ENCODE measurements at places on chromosomes 3 and 15. TPM values are rescaled to one million over a fixed set of nuclear protein-coding genes. Genes with fewer than 3 reads are reported as not detected.
A peak's percentile ranks its signal among the peaks of the same experiment; 100 is the strongest.

DNA sequence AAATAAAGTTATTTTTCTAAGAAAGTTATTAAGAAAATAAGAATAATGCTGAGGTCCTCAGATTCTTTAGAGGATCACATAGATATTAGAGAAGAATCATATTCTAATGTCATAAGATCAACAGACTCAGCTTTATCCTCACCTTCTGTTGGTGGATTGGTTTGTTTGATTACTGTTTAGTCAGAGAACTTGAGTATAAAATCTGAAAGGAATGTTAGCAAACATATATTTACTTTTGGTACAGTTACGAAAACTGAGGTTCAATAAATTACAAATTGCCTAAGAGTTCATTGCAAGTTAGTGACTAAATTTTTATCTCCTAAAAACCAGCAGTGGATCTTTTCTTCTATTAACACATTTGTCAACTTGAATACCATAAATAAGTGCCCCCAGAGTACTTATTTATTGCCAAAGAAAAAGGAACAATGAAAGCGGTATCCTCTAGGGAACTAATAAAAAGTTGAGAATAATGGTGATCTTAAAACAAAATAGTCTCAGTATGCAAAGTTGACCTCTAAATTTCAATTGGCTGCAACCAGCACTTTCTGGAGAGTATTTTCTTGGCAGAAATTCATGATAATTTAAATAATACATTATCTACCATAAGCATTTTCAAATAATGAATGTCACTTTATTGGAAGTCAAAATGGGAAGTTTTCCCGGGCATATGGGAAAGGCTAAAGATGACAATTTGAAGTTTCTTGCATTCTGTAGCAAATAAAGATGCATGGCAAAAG is 296.8 kb downstream of the OTOL1 start:
- DNase-seq: no peak

GRCh38 chr3:60427109-60427508 is 824.1 kb downstream of the FHIT start:
- DNase-seq: no peak

GRCh38 chr3:73657186-73657585 is 32.4 kb upstream of the PDZRN3 start:
- no peak for DNase-seq

KNG1 gene
- total RNA-seq: not detected

- no peak for DNase-seq
These were observed 8.9 kb upstream of the TMEM202 start for GRCh38 chr15:72389231-72389630.

DNA sequence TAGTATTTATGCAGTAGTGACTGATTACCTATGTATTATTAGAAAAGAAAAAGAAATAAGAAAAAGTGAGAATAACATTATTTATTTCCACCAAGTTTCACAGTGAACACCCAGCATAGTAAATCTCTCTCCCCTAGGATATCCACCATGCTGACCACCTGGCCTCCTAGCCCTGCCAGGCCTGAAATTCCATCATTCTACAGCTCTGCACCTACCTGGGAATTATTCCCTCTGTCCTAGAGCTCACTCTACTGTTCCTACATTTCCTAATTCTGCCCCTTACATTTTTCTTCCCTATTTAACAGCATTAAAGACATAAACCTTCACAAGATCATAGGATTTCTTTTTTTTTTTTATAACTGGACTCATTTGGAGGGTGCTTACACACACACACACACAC is 525.3 kb upstream of the PPP2R3A start:
- no peak for DNase-seq

PRR20G gene
- not detected for total RNA-seq

TMC3 gene
- not detected for total RNA-seq

KLF15 gene
- total RNA-seq: 4.4 TPM

GRCh38 chr15:77530576-77530975 is 102.1 kb downstream of the LINGO1 start:
- no peak for DNase-seq

DNA sequence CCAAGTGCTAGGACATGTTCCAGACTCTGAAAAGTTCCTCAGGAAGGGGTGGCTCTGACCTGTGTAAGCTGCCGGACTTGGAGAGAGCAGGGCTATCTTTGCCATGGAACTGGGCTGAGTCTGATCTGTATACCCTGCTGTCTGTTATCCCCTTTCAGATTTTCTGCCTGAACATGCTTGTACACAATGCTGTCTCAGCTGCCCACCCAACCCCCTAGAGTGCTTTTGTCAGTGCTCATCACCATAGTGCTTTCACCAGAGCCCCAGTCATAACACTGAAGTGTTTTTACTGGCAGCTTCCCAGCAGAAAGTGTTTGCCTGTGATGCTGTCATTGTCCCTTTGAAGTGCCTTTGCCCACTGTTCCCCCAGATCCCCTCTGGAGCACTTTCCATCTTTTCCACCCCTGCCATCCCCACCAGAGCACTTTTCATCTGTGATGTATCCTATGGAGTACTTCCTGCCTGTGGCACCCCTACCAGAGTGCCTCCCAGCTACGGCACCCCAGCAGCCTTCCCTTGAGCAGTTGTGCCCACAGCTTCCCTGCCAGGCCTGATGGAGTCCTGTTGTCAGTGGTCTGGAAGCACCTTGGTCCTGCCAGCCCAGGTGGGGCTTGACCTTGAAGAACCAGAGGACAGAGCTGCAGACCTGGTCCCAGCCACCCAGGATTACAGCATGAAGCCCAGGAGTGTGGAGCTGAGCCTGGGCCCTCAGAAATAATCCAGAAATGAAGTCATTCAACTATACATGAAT is 397.7 kb downstream of the DIPK2A start:
- peak; percentile 1 for DNase-seq

- peak; percentile 67 for DNase-seq
These were observed 183.9 kb downstream of the SHQ1 start for GRCh38 chr3:72664184-72664975.

- DNase-seq: no peak
These were observed 196.1 kb downstream of the ZNF621 start for GRCh38 chr3:40720863-40721262.

GRCh38 chr15:100115066-100115710 is 226.6 kb downstream of the ADAMTS17 start:
- DNase-seq: peak; percentile 91

COL6A6 gene
- total RNA-seq: under 0.01 TPM

DNA sequence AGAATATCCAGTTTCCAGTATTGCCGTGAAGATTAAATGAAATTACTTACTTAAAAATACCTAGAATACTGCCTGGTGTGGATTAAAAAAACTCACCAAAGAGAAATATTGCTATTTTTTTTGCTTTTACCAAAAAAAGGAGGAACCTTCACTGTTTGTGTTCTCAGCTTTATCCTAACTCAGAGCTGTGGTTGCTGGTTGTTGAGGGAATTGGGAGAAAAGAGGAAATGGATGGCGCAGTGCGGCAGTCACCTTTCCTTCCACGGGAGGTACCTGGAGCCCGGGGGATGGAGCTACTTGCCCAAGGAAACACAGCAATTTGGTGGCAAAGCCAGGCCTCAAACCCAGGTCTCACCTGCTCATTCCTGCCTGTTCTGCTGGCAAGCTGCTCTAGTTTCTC is 270.3 kb downstream of the RPLP1 start:
- DNase-seq: no peak

- no peak for DNase-seq
These were observed 237.7 kb upstream of the AGTR1 start for GRCh38 chr3:148459931-148460513.

ARHGEF26 gene
- total RNA-seq: 3.6 TPM

GRCh38 chr3:33980252-33980651 is 181.8 kb downstream of the PDCD6IP start:
- peak; percentile 81 for DNase-seq

- no peak for DNase-seq
These were observed 17.8 kb downstream of the KBTBD8 start for GRCh38 chr3:67015702-67016484.

- no peak for DNase-seq
These were observed 202.7 kb downstream of the CGGBP1 start for GRCh38 chr3:87856126-87856525.

- no peak for DNase-seq
These were observed 7.1 kb downstream of the TEX264 start for GRCh38 chr3:51678186-51678585.

DNA sequence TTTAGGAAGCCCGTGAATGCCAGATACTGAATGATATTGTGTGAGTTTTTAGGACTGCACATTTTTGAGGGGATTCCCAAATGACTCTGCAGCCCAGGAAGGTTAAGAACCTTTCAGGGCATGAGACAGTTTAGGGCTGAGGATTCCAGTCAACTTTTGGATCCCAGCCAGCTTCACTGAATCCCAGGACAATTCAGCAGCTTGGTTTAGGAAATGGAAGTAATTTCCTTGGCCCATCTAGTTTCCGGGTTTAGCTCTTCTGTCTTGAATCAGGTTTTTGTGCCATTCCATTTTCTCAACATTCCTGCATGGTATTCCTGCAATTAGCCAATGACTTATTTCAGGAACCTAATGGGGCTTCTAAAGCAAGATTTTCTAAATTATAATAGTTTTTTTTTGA is 253.9 kb downstream of the LSAMP start:
- DNase-seq: no peak

GRCh38 chr3:115517457-115518050 is 105.8 kb upstream of the GAP43 start:
- no peak for DNase-seq

DNA sequence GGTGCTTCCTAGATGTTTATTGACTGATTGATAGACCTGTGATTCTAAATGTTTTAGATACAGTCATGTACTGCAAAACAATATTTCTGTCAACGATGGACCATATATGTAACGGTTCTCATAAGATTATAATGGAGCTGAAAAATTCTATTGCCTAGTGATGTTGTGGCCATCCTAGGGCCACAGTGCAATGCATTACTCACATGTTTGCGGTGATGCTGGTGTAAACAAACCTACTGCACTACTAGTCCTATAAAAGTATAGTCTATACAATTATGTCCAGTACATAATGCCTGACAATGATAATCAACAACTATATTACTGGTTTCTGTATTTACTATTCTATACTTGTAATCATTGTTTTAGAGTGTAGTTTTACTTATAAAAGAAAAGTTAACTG is 46.8 kb downstream of the CHST2 start:
- no peak for DNase-seq

- no peak for DNase-seq
These were observed 6.4 kb upstream of the ANKRD63 start for GRCh38 chr15:40289140-40289775.

GRCh38 chr3:27358372-27358771 is 10.8 kb downstream of the NEK10 start:
- DNase-seq: no peak

GXYLT2 gene
- 75.1 TPM for total RNA-seq

GRCh38 chr3:48215466-48215865 is 7.8 kb upstream of the CAMP start:
- DNase-seq: peak; percentile 62

GRCh38 chr3:24688446-24689148 is 193.9 kb upstream of the THRB start:
- DNase-seq: no peak

CHRNB4 gene
- total RNA-seq: not detected

CCR3 gene
- total RNA-seq: not detected

GRCh38 chr3:184822654-184823053 is 10.7 kb downstream of the VPS8 start:
- DNase-seq: no peak

GRCh38 chr3:46276497-46277099 is 34.3 kb downstream of the CCR3 start:
- no peak for DNase-seq

DNA sequence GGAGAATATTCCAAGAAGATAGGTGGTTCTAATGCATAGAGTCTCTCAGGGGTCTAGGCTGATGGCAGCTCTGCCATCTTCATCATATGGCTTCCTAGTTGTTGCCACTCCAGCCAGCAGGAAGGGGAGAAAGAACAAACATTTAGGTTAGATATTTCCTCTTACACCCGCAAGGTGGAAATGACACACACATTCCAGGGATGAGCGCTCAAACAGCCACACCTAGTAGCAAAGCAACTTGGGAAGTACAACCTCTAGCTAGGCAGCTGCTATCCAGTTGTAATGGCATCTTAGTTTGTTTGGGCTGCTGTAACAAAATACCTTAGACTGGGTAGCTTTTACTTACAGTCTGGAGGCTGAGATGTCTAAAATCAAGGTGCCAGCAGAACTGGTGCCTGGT is 51.9 kb upstream of the ADAMTSL3 start:
- no peak for DNase-seq

SQOR gene
- total RNA-seq: 122 TPM

MESP2 gene
- 0.72 TPM for total RNA-seq

DNA sequence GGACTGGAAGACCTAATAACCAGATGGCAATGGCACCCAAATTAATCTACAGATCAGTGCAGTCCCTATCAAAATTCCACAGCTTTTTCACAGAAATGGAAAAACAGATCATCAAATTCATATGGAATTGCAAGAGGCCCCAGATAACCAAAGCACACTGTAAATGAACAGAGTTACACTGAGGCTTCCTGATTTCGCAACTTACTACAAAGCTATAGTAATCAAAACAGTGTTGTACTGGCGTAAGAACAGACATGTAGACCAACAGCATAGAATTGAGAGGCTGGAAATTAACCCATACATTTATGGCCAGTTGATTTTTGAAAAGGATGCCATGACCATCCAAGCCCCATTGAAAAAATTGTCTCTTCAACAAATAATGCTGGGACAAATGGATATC is 16.2 kb downstream of the XPC start:
- no peak for DNase-seq

DNA sequence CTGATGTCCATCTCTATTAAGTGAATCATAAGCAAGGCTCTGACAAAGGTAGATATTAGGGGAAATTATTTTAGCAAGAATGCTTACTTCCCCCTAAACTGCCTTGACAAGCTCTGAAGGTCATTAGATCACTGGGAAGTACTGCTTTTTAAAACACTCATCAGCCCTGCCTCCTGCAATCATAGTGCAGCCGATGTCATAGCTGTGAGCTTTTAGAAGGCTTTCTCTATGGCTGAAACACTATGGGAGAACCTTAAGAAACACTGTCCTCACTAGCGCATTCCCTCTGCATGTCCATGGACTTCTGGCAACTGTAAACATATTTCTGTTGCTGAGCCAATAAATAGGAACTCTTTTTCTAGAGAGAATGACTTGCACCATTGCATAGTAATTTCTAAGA is 38.7 kb upstream of the PTPRG start:
- DNase-seq: no peak

DNA sequence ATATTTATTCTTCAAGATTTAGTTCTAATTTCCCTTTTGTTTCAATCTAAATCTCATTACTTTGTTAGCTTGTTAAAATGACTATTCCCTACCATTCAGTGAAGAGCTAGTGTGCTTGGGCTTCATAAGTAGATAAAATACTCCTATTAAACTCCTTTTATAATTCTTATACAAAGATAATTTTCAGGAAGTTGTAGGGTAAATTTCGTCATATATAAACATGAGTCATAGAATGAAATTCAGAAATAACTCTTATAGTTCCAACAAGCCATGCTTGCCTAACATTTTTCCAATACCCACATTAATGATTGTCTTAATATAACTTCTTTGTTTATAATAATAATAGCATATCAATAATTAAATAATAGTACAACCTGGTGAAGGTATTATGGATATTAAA is 407.3 kb downstream of the NAALADL2 start:
- no peak for DNase-seq

- DNase-seq: no peak
These were observed 1054.9 kb downstream of the ROBO1 start for GRCh38 chr3:78712941-78713340.

ADPRH gene
- total RNA-seq: 8.3 TPM

Measured in osteoblast (primary cell).